ENCODE measurements at places on chromosomes 16 and 17.

DNA sequence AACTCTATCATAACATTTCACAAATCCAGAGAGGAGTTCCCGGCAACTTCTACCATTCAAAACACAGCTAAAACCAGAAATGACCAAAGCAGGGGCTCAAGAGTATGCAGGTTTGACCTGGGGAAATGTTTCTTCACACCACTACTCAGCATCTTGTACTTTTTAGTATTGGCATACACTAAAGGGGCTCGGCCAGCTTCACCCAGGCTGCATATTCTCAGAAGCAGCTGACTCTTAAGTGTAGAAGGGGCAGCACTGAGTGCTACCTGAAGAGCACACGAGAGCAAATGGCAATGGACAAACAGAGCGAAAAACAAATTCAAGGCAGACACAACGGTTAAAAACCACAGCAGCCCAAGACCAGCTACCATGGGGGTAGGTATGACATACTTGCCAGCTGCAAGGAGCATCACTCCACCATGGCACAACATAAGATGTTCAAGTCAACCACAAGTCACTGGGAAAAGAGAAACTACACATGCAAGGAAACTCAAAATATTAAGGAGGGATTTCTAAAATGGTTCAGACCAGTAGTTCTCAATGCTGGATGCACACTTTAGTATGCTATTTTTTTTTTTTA is 34.4 kb downstream of the N4BP1 start:
- no peak for DNase-seq

GRCh38 chr16:80018466-80018865 is 417.9 kb upstream of the MAF start:
- DNase-seq = no peak

GRCh38 chr17:74404218-74404617 is 27.7 kb upstream of the GPRC5C start:
- DNase-seq = no peak

GRCh38 chr16:78325468-78326352 is 226.3 kb downstream of the WWOX start:
- no peak for DNase-seq
